ENCODE measurements at places on chromosomes 6 and 20.

- DNase-seq, result no peak
Measured at GRCh38 chr6:138145402-138145801, 16.3 kb upstream of the ARFGEF3 start.

GRCh38 chr6:90146921-90147649 is 149.6 kb downstream of the BACH2 start:
- no peak for DNase-seq

GRCh38 chr20:22805219-22805618 is 220.8 kb upstream of the FOXA2 start:
- no peak for DNase-seq

DNA sequence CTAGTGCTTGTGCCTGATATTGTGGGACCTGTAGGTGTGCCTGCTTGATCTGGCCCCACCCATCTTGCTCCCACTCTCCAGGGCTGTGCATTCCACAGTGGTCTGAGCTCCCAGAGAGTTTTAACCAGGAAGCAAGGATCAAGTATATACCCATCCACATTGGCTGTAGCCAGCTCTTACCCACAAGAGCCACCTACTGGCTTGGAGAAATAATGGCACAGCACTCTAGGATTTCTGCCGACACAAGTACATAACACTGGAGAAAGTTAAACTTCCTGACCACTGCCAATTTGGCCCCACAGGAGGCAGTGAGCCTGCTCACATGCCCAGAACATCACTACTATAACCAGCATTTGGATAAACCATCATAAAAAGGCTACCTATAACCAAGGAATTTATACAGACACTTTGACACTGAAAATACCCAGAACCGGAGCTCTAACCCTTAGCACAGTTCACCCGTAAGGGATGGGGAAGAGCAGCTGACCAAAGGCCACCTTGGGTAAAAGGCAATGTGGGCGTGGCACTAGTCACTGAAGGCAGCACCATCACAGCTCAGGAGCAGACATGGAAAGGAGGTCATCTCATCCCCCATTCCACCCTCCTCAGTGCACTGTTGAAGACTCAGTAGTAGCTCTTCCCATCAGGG is 440.4 kb downstream of the BTBD3 start:
- DNase-seq, result no peak

DNA sequence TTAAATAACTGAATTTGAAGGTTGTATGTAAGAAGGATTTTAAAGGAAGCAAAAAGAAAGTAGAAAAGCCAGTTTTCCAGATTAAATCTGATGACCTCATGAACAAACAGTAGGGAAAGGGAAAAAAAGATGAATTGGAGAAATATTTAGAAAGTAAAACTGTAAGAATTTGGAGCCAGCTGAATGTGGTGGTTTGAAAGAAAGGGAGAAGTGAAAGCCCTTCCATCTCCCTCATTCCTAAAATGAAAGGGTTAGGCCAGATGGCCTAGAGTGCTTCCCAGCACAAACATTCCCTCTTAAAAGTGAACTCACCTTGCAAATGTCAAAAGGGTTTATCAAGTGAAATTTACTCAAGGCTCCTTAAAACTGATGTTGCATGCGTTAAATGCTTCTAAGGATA is 139.3 kb upstream of the COL21A1 start:
- DNase-seq, result no peak

DNA sequence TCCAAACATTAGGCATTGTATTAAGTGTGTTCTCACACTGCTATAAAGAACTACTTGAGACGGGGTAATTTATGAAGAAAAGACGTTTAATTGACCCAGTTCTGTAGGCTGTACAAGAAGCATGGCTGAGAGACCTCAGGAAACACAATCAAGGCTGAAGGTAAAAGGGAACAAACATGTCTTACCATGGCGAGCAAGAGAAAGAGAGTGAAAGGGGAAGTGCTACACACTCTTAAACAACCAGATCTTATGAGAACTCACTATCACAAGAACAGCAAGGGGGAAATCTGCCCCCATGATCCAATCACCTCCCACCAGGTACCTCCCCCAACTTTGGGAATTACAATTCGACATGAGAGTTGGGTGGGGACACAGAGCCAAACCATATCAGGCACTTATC is 86.6 kb upstream of the TOP1 start:
- no peak for DNase-seq

- DNase-seq, result no peak
Measured at GRCh38 chr20:41358717-41359116, 7.9 kb downstream of the EMILIN3 start.

Measured in NCI-H2029 (cell line).